Stomach (tissue), 19 donors: ENCODE measurements at places on chromosomes 2 and 18. TPM values are rescaled to one million over a fixed set of nuclear protein-coding genes. Genes with fewer than 3 reads are reported as not detected.

DNA sequence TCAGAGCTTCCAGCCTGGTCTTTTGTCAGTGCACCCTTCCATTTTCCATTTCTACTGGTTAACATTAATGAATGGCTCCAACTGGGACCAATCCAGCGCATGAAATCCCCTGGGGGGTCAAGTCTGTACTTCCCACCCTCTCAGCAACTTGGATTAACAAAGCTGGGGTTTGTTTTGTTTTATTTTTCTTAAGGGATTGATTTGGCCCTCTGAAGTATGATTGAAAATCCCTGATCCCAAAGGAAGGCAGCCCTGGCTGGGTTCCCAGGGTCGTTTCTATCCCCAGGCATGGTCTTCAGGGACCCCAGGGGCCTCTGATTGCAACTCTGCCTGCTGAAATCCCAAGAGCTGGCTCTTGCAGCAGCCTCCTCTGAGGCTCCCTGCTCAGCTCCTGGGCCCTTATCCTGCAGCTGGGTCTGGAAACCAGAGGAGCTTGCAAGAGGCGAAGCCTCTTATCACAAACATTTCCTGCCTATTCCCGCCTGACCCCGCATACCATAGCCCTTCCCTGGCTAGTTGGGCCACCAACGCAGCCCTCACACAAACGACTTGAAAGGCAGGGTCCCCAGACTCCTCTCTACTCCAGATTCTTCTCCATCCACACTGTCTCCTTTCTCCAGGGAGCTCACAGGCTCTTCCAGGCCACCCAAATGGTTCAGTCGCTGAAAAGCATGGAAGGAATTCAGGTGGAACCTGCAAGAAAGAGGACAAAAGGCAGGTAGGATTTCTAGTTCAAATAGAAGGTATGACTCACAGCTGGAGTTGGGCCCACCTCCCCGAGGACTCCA, 109.7 kb upstream of the PKDCC start:
- no peak for DNase-seq

- no peak for DNase-seq
Measured at GRCh38 chr2:3219536-3219935, 158.1 kb downstream of the EIPR1 start.

Gene EIF5B
- polyA plus RNA-seq, result 162 TPM

GRCh38 chr2:159518321-159519005, 97.9 kb downstream of the BAZ2B start:
- DNase-seq, result no peak

Gene CLEC4F
- polyA plus RNA-seq, result not detected

Gene GCG
- polyA plus RNA-seq, result 0.50 TPM

- DNase-seq, result no peak
Measured at GRCh38 chr2:157233506-157233905, 24.0 kb upstream of the GALNT5 start.

- DNase-seq, result no peak
Measured at GRCh38 chr2:27762951-27763906, 8.3 kb upstream of the MRPL33 start.

GRCh38 chr2:219180961-219181360, 2.9 kb downstream of the RETREG2 start:
- no peak for DNase-seq

DNA sequence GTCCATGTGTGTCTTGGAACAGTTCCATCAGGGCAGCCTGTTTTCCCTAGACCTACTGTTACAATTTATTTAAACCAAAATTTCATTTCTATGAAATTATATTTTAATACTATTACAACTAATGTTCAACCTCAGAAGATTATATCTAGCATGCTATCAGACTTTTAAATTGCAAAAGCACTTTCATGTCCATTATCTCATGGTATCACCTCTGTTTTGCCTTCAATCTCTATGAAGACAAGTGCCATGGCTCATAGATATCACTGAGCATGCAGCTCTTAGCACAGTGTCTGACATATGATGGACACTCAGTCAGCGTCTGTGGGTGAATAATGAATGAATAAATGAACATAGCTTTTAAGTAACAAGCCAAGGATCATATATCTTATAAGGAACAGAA, 288.8 kb downstream of the RAD51AP2 start:
- no peak for DNase-seq

Gene NCKAP1
- 43.7 TPM for polyA plus RNA-seq

Gene GMCL1
- polyA plus RNA-seq, result 7.0 TPM

DNA sequence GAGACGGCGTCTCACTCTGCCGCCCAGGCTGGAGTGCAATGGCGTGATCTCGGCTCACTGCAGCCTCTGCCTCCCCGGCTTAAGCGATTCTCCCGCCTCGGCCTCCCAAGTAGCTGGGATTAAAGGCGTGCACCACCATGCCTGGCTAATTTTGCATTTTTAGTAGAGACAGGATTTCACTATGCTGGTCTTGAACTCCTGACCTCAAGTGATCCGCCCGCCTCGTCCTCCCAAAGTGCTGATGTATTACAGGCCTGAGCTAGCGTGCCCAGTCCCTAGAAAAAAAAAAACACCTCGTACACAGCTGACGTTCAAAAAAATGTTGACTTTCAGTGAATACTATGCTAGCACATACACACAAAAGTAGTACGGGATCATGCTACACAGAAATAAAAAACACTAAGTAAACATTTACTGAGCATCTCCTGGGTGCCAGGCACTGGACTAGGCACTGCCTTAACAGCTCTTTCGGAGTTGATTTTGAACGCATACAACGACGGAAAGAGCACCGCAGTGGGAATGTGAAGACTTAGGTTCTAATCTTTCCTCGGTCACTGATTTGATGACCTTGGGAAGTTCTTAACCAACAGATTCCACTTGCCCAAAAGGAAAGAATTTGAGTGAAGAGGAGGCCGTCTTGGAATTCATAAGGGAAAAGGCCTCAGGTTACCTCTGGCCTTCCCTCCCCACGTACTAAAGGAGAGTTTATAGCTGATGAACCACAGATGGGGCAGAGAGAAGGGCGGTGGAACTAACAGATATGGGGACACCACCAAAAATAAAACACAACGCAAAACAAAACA, 1.1 kb downstream of the DNAJC27 start:
- peak; percentile 77 for DNase-seq

Gene DNAJC5G
- not detected for polyA plus RNA-seq

- peak; percentile 93 for DNase-seq
Measured at GRCh38 chr2:200812122-200813022, 662 bp downstream of the BZW1 start.

- DNase-seq, result peak; percentile 66
Measured at GRCh38 chr2:208638059-208638458, 231.5 kb downstream of the PTH2R start.

Gene SLC4A1AP
- polyA plus RNA-seq, result 11.2 TPM

Gene GKN1
- polyA plus RNA-seq, result 7,225 TPM

DNA sequence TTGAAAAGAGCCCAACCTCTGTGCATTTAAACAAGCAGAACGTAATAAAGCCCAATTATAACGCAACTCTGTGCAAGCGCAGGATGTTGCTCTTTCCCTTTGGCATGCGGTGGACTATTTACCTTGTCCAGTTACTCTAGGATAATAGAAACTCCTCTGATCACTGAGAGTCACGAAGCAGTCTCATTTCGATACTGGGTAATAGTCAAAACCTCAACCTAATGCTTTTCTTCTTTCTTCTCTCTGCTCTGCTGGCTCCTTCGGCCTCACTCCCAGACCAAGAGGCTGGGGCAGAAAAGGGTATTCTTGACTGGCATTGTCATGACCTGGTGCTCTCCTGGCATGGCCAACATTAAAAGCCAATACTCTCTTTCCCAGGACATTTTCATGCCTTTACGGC, 89.7 kb upstream of the GCFC2 start:
- DNase-seq, result no peak

DNA sequence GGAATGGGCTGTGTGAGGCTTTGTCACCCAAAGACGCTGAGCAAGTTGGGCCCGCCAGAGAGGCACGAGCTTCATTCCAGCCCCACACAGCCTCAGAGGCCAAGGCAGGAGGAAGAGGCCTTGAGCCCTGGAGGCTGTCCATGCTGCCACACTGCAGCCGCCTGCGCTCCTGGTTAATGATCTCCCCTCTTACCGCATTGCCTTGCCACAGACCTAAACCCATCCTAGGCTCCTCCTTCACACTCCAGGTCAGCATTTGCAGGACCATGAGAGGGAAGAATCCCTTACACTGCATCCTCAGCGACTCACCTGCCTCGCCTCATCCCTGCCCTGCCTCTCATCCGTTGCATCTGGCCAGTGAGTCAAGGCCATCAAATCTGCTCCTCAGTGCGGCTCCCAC, 24.6 kb downstream of the KIF3C start:
- DNase-seq, result no peak

Gene FAM237A
- polyA plus RNA-seq, result not detected

GRCh38 chr2:152078662-152079061, 20.2 kb downstream of the CACNB4 start:
- no peak for DNase-seq

DNA sequence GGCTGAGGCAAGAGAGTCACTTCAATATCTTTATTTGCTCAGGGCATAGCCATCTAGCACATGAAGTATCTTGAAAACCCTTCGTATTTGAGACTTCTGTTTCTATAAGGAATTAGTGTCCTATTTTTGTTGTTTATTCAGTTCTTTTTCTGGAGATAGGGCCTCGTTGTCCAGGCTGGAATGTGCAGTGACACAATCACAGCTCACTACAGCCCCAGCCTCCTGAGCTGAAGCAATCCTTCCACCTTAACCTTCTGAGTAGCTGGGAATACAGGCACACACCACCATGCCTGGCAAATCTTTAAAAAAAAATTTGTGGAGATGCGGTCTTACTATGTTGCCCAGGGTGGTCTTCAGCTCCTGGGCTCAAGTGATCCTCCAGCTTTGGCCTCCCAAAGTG, 50.6 kb downstream of the PSMD14 start:
- no peak for DNase-seq

Gene GREB1L
- 0.15 TPM for polyA plus RNA-seq

DNA sequence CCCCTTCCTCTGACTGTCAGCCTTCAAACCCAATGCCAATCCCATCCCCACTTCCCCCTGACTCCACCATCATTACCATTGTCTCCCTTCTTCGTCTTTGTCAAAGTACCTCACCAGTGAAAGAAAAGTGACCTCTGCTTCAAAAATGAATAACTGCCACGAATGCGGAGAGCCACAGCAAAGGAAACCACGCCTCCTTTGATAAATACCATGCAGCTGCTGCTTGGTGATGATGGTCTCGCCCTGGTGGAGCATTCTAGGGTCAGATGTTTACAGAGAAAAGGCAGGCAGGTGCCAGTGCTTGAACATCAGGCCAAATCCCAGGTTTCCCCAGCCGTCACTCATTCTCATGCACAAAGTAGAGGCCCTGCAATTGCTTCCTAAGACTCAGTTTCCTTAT, 162.2 kb downstream of the BCL11A start:
- no peak for DNase-seq

- DNase-seq, result no peak
Measured at GRCh38 chr2:235218486-235218907, 266.7 kb downstream of the SH3BP4 start.

GRCh38 chr18:34158881-34159690, 65.6 kb downstream of the NOL4 start:
- peak; percentile 25 for DNase-seq

Gene RBM43
- polyA plus RNA-seq, result 2.6 TPM
